Cortex of kidney (tissue), 1 donor: ENCODE measurements at places on chromosomes 6 and 20.

GRCh38 chr6:15829156-15829555 is 166.3 kb upstream of the DTNBP1 start:
- DNase-seq: no peak

DNA sequence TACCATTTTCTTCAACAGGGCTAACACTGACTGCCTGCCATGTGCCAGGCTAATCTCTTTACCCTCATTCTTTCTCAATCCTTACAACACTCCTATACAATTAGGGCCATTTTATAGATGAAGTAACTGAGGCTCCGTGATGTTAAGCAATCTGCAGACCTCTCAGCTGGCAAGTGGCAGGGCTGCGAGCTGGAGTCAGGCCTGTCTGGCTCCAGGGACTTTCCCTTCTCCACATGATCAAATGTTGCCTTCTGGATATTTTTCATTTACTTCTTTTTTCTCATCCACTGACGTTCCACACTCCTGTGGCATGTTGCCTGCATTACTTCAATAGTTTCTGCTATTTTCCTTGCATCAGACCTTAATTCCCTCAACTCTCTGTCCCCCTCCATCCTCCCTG is 55.2 kb upstream of the TAGAP start:
- no peak for DNase-seq

DNA sequence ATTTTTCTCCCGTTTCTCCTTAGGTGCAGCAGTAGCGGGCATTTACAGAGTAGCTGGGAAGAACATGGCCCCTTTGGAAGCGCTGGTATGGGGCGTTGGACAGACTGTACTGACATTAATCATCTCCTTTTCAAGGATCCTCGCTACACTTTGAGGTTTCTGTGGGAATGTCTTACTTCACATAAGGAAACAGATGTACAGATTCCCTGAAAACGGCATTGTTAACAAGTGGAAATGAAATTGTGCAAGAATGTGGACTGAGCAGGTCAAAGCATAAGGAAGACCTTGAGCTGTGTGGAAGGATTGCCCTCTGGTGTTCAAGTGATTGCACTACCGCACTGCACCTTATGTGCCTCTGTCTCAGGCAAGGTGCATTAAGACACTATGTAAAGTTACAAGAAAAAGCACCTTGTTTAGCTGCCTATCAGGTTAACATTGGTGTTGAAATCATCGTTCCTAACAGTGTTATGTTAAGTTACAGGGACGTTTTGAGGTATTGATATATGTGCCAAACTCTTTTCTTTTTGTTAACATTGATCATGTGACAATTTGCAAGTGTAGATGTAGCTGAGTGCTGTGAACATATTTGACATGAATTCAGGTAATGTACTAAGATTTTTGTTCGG is 38.0 kb downstream of the TMEM170B start:
- no peak for DNase-seq

GRCh38 chr20:64166721-64167615 is 2.7 kb downstream of the MYT1 start:
- no peak for DNase-seq

GRCh38 chr6:122853259-122853995 is 64.4 kb downstream of the SMPDL3A start:
- no peak for DNase-seq

DNA sequence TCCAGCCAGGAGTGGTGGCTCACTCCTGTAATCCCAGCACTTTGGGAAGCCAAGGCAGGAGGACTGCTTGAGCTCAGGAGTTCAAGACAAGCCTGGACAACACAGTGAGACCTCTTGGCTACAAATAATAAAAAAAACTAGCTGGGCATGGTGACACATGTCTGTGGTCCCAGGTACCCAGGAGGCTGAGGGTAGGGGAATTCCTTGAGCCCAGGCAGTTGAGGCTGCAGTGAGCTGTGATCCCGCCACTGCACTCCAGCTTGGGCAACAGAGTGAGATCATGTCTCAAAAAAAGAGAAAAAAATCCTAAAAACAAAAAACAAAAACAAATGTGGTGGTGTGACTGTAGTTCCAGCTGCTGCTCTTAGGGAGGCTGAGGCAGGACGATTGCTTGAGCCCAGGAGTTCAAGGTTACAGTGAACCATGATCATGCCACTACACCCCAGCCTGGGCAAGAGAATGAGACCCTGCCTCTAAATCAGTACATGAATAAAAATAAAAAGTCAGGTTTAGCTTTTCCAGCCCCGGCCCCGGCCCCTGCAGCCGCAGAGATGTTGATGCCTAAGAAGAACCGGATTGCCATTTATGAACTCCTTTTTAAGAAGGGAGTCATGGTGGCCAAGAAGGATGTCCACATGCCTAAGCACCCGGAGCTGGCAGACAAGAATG is 13.5 kb upstream of the SNRPC start:
- DNase-seq: no peak

DNA sequence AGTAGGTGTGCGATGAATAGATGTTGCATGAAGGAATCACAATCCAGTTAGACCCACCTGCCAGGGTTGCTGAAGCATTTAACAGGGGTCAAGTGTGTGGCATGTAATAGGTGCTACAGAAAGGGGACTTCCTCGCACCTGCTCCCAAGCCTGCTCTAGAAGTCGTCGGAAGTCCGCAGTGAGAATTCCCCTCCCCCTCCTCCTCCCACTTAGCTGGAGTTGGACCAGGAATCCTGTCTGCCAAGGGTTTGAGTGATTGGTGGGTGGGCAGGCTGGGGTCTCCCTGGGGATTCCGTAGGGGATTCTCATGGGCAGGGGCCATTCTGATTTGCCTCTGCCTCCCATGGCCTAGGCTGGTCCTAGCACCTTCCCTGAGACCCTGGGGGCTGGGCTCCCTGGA is 10.3 kb downstream of the SCRT2 start:
- no peak for DNase-seq

DNA sequence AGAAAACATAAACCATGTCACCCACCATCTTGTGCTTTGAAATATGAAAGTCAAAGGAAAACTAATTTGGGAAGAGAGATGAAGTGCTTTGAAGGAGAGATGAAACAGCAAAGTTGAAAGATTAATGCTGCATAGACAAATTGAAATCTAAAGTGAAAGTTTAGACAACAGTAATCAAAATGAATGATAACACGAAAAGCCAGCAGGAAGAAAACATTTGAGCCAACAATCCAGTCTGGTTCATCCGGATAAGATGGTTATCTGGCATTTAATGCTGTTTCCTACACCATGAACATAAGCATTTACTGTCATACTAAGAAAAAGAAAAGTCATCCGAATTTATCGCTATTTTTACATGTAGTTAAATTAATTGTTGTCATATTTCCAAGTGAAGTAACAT is 595 bp downstream of the HAO1 start:
- DNase-seq: no peak

DNA sequence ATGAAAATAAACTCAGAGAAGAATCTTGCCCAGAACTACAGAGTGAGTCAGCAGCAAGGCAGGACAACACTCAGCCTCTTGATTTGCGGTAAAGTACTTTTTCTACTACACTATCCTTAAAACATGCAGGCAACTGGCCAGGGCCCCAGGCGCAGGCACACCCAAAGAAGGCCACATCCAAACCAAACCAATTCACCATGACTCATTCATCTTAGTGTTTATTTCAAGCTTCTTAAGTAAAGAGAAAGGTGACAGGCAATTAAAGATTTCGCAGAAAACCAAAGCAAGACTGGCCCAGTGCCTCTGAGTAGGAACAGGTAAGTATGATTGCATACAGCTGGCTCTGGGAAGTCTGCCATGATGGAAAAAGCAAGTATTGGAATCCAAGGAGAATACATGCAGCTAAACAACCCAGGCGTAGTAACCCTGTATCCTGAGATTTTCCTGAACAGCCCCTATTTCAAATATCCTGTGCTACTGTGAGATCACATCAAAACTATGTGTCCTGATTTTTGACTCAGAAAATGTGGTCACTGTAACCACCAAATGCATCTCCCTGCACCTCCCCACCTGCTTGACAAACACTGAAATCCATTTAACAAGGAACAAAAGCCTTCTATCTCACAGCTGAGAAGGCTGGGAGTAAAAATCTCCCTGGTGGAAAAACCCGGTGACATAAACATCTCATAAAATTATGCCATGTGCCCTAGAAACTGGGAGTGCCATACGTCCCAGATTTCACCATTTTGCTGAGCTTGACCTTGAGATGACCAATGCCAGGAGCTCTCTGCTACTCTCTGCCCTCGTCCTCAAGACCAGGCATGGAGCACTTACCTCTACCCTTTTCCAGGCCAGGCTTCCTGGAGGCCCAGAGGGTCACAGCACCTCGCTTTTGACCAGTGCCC is 12.4 kb downstream of the WFDC3 start:
- no peak for DNase-seq

GRCh38 chr6:94988701-94989100 is 588.6 kb upstream of the MANEA start:
- DNase-seq: no peak

GRCh38 chr6:103107985-103108384 is 1714.5 kb downstream of the GRIK2 start:
- no peak for DNase-seq

GRCh38 chr20:64223526-64224067 is 32.0 kb upstream of the PCMTD2 start:
- no peak for DNase-seq

DNA sequence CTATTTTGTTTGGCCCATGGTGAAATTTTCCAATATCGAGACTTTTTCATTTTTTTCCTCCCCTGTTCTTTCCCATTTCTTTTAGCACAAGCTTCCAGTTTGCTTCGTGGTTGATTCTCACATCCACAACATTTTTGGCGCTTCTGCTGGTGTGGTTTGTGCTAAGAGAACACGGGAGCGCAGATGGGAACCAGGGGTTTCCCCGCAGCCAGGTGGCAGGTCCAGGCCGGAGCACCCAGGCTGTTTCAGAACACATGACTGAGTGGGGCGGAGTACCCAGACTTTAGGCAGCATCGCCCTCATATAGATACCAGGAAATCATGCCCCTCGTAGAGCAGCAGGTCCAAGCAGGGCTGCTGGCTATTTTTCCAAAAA is 58.0 kb downstream of the SYTL3 start:
- DNase-seq: no peak

DNA sequence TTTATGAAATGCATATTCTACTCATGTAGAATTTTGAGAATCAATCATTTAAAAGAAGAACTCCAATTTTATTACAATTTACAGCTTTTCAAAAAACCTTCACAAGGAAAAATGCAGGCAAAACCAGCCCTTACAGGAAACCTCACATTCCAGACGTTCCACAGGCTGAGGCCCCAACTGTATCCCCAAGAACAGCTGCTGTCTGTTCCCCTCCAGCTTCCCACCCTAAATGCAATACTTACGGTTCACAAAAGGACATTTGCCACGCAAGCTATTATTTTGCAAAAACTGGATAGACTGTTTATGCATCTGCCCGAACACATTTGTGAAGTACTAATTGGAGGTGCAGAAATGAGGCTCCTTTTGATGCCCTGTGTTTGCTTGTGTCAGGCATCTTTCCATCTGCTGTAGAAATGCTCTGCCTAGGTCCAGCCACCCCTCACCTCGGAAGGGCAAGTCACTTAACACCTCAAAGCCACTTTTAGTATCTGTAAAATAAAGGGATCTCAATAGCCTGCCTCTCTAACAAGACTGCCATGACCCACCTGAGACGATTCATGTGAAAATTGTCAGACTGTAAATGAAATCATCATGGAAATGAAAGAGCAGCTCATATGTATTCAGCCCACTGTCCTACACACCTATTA is 26.5 kb downstream of the PDE10A start:
- no peak for DNase-seq

DNA sequence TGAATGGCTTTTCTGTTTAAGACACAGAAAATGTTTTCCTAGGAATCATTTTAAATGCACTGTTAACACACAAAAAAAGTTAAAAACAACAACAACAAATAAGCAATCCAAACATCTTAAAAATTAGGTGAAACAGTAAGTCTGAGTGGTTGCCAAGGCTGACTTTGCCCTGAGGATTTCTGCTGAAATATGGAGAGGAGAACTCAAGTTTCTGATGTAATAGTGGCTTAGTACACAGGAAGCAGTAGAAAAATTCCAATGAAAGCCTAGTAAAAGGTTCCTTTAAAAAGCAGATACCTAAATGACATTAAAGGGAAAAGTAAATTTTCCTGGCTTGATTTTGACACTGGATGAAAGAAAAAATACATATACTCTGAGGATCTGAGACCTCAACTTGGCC is 184.2 kb downstream of the EPM2A start:
- no peak for DNase-seq

- DNase-seq: no peak
These were observed 414.0 kb upstream of the OPRM1 start for GRCh38 chr6:153625089-153625488.

DNA sequence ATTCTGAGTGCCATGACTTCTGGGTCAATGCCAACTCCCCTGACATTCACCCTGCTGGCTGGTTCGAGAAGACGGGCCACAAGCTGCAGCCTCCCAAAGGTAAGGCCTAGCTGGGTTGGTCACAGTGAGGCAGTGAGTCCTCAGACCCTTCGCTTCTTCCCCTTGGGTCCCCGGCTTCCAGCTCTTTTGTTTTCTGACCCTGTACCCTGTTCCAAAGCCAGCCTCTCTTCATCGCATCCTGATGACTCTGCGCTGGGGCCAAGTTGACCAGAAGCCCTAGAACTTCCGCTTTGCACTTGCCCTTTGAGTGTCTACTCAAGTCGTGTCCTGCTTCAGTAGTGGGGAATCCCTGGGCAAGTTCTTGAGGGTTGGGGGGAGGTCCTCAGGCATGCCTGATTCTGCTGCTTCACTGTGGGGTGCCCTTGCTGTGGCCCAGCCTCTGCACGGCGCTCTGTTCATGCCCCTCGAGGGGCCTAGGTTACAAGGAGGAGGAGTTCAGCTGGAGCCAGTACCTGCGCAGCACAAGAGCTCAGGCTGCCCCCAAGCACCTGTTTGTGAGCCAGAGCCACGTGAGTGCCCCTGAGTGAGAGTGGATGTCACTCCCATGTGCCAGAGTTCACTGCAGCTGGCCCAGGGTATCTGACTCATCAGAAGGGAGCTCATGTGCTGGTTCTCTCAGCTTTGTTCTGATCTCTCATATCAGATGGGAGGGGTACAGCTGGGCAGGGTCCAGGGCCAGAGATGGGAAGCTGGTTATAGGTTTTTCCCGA is 23.0 kb downstream of the L3MBTL1 start:
- DNase-seq: no peak

DNA sequence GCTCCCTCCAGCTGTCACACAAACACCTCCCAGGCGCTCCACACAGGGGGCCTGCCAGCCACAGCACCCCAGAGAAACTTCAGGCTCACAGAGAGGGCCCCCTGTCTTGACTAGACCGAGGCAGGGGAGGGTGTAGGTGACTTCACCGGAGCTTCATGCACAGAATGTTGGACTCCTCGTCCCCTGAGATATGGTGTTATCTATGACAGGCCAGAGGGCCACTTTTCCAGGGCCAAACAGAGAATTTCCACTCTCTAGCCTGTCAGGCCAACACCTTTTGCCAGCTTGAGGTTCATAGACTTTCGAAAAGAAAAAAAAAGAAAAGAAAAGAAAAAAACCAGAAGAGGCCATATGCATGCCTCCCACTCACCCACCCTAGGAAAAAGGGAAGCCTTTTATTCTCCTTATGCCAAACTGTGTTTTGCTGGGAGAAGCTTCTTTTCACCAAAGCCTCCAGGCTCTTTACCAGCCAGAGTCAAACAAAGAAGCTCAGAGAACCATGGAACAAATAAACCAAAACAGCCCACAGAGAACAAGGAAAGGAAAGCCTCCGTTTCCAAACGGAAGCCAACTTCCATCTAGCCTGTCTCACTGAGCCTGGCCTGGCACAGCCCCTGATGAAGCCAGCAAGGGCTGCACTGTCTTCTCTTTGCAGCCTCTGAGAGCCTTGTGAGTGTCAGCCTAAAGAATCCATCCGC is 313.2 kb upstream of the JARID2 start:
- DNase-seq: no peak

GRCh38 chr20:58710481-58711265 is 18.1 kb downstream of the NPEPL1 start:
- no peak for DNase-seq

GRCh38 chr6:1311400-1312202 is at the start of gene FOXQ1:
Gene FOXQ1, plus strand, starts transcription at chr6:1312098. Its CDS starts 607 bp downstream, at chr6:1312705.
- DNase-seq: no peak
